T follicular helper cell (primary cell): ENCODE measurements at places on chromosomes 16 and 17.

- DNase-seq, result no peak
These were observed 36.8 kb upstream of the ZNF469 start for GRCh38 chr16:88345721-88346560.

DNA sequence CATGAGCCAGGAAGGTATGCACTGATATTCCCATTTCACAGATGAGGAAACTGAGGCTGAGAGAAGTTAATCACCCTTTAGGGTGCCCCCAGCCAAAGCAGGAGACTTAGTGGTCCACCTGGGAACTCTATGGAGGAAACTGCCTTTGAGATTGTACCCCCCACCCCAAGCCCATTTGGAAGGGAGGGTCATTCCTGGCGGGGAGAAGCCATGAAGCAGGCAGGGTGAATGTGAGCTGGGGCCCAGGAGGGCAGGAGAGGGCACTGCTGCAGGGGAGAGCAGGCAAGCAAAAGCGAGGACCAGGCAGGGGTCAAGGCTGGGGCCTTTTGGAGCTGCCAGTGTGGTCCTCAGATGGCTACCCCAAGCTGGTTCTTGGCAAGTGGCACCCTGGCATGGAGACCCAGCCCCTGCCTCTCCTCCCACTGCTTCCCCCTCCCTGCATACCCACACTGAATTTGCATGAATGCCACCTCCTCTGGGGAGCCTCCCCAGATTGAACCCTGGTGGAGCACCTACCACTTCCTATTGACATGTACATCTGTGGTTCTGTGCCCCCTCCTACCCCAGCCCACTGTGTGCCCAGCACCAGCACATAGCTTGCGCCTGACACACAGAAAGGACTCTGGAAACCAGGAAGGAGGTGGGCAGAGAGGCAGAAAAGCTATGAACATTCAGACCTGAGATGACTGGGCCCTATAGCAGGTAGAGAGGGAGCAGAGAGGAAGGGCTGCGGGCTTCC lies 965 bp upstream of the TMC6 start:
- DNase-seq, result no peak

GRCh38 chr16:11329071-11329491 lies 16.2 kb upstream of the RMI2 start:
- DNase-seq, result no peak

GRCh38 chr16:11290102-11290893 lies 9.2 kb upstream of the PRM1 start:
- no peak for DNase-seq
